ENCODE measurements at places on chromosomes 6 and 20.

GRCh38 chr6:20900389-20901160 is 366.3 kb downstream of the CDKAL1 start:
- DNase-seq, result no peak

DNA sequence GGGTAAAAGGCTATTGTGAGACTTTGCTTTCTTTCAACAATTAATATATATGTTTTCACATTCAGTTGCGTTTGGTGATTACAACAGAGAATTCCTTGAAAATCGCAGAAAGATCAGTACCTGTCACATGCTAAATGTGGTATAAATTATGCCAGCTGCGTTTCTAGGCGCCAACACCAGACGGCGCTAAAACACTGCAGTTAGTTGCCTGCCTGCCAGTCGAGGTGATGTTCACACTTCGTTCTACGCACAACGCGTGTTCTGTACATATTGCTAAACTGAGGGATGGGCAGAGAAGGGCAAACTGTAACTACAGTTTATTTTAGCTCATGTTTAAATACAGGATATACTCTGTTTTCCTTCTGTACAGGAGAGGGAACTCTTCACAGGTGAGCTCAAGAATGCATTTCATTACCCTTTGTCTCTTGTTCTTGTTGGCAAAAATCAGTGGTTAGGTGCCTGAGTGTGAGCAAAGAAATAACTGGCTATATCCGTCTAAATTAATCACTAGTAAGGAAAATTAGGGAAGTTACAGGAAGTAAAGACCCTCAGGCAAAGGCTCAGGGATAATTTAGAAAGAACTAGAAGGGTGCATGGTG is 100.1 kb upstream of the RGS17 start:
- no peak for DNase-seq

DNA sequence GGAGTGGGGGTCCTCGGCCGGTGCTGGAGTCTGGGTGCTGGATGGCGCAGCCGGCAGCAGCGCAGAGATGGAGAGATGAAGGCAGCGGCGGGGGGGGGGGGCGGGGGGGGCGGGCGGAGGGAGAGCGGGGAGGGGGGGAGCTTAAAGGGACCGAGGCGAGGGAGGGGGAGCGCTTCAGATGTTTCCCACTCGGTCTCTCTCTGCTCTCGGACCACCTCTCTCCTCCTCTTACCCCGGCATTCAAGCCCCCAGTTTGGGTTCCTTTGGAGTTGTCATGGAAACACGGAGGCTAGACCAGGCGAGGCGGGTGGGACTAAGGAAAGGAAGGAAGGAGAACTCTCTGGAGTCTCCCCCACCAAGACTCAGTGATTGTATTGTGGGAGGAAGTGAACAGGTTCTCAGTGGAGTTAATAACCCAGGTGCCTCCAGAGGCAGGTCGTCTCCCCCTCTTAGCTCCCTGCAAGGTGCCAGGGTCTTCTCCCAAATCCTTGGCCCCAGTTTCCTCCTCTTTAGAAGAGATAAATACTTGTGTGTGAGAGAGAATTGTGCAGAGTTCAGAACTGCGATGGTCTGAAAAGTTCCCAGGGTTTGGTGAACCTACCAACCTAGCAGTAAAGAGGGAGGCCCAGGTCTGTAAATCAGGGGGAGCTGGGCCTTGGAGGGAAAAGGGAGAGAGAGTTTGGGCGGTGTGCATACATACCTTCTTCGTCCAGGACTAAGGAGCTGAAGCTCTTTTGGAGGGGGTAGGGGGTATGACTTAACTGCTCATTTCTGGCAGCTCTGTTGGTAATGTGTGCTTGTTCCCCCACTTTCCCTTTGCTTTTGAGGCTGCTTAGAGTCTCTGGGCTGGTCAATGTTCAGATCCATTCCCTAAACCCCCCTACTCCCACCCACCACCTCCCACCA is at the start of gene PRRT1:
PRRT1 (minus strand) TSS at position 77 of the 906 bp plus-strand sequence. CDS start 112 bp downstream, outside the sequence.
- no peak for DNase-seq

GRCh38 chr20:45993197-45993951 is 15.3 kb upstream of the MMP9 start:
- no peak for DNase-seq

DNA sequence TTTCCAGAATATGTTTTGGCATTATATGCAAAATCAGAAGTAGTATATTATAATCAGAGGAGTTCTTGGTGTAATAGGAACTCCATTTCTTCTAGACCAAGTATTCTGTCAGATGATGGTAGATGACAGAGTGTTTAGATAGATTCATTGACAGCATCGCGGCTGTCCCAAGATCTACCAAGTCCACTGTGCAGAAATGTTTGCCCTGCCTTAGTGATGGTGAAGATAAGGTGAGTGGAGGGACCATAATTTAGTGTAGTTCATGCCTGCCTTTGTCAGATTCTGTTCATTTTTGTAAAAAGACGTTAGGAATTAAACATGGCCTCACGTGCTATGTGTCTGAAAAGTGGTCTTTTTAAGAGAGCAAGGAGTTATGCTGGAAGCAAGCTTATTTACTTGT is 270.1 kb downstream of the ARID1B start:
- DNase-seq, result no peak

DNA sequence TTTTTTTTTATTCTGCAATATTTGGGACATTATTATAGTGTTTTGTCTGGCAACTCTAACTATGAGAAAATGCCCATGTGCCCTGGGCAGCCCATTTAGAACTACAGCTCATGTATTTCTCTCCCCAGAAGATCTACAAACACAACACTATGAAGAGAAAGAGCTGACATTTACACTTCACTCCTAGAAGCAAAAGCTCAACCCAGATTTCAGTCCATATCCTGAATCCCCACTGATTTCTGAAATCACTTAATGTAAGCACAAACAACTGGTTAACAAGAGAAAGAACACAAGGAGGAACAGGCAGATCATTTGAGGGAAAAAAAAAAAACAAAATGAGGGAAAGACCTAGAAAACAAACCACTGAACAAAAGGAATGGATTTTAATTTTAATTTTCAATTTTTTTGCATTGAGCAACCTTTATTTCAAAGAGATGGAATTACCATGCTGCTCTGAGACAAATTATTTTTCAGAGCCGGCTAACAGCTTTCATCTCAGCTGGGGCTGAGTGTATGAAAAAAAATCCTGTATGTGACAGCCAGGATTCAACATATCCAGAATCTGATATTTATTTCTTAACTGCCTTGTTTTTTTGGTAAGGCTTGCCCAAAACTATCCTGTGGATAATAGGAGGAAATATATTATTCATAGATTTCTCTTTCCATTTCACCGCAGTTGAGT is 32.5 kb downstream of the KIAA0319 start:
- no peak for DNase-seq

DNA sequence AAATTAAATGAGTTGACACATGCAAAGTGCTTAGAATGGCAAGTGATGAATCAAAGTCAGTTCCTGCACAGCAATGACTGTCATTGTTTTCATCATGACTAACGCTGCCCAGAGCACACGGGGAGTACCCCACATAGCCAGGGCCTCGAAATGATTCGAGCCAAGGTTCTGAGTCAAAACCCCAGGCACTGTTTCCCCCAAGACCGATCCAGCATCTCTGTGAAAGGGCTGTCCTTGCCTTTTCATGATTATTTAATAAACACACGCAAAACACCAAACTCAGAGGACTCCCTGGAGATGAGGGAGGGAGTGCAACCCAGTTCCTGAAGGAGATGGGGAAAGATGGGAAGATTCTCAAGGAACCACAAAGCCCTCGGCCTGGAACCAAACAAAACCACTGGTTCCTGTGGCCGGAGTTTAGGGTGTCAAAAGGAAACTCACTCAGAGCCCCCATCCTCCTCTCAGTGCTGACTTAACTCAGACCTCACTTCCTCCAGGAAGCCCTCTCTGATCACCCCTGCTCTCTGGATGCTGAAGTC is 3.8 kb downstream of the PREX1 start:
- DNase-seq, result peak; percentile 42

GRCh38 chr6:10740061-10740460 is 7.5 kb upstream of the TMEM14B start:
- DNase-seq, result no peak

GRCh38 chr6:114366899-114367298 is 24.1 kb upstream of the HS3ST5 start:
- no peak for DNase-seq

DNA sequence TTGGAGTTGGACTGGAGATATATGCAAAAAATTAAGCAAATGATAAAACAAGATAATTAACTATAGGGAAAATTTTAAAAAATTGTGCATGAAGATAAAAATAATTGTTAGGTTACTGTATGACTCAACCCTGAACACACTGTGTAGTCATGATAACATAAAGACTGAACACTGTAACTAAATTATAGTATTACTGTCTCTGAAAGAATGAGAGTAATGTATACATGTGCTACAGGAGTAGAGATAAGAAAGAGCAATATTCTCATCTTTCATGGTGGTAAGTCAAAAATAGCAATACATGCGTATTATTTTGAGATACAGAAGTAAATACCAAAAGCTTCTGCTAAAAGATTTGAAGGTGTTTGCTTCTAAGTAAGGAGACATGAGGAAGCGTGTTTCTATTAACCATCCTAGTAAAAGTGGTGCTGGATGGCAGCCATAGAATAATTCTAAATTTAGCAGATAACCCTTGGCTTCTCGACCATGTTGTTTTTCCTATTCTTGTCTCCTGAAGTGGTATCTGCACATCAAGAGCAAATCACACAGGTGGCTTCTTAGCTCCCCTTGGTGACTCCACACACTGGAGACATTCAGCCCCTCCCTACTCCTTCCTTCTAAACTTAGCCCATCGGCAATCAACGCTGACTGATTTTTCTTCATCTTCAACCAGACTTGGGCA is 390.6 kb upstream of the PLCB4 start:
- DNase-seq, result no peak

- DNase-seq, result no peak
Observed at GRCh38 chr20:35199740-35200139, 26.8 kb upstream of the MMP24 start.

- no peak for DNase-seq
Observed at GRCh38 chr6:125114248-125114858, 39.2 kb upstream of the TPD52L1 start.

DNA sequence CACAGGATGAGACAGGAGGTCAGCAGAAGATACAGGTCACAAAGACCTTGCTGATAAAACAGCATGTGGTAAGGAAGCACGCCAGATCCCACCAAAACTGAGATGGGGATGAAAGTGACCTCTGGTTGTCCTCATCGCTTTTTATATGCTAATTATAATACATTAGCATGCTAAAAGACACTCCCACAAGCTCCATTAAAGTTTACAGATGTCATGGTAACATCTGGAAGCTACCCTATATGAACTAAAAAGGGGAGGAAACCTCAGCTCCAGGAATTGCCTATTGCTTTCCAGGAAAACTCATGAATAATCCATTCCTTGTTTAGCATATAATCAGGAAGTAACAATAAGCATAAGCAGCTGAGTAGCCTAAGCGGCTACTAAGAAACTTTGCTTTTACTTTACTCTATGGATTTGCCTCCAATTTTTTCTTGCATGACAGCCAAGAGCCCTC is 8.4 kb upstream of the RIN2 start:
- DNase-seq, result no peak

DNA sequence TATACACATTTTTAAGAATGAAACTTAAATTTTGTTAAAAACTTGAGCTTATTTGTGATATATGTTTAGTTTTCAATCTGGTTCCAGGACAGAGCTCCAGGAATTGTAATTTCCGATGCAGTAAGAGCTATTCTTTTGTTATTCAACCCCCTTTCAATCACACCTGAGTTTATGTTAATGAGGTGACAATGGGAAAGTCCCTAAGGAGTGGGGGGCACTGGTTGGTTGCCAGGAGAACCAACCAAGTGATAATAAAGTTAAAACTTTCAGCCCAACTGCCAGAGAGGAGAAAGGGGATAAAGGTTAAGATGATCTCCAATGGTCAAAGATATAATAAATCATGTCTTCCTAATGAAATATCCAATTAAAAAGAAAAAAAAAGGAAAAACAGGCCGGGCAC is 19.8 kb downstream of the MDN1 start:
- DNase-seq, result no peak

- no peak for DNase-seq
Observed at GRCh38 chr6:79028641-79029314, 49.3 kb downstream of the PHIP start.

DNA sequence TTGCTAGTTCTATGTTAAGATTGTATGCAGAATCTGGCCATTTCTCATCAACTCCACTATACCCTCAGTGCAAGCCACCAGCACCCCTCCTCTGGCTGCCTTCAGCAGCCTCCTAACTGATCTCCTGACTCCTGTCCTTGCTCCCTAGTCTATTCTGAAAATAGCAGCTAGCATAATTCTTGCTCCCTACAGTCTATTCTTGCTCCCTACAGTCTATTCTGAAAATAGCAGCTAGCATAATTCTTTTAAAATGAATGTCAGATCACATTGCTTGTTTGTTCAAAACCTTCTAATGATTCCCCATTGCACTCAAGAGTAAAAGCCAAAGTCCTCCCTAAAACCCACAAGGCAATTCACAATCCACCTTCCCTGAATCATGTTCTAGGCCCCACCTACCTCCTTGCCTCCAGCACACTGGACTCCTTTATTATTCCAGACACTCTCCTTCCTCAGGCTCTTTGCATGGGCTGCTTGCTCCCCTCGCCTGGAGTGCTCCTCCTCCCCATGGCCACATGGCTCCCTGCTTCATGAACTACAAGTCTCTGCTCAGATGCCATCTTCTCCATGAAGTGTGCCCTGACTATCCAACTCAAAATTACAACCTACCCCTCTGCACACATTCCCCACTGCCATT is 164.2 kb upstream of the TNFAIP3 start:
- DNase-seq, result no peak

- no peak for DNase-seq
Observed at GRCh38 chr6:167232356-167232755, 58.8 kb upstream of the UNC93A start.

DNA sequence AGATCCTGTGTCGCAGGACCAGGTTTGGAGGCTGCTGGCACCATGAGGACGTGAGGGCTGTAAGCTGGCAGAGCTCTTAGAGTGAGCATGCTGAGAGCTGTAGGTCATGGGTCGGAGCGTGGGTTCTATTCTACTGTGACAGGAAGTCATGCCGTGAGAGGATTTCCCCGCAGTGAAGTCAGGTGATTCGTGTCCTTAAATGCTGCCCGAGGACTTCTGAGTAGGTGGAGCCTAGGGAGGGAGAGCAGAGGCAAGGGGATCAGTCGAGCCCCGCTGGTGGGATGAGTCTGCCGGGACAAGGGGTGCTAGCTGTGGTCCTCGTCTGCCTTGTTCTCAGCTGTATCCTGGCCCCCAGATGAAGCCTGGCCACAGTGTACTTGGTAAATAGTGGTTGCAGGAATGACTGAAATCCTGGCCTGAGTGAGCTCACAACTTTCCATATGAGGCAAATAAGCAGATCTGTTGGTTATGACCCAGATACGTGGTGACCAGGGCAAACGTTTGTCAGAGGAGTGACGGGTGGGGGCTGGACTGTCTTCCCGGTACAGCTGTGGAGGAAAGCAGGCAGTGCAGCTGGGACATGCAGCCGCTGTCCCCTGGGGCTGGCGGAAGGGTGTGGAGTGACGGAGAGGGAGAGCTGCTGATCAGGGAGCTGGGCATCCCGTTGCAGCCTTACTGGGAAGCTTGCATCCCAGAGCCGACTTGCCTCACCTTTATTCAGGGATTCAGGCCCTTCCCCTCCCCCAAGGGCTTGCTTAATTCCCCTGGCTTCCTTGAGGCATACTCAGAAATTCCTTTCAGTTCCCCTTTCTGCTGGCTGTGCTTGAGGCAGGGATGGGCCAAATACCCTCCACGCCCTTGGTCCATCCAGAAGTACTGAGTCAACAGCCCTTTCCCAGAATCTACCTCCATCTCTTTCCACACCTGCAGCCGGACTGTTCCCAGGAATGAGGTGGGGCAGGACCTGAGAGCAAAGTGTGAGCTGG is 250.9 kb upstream of the RREB1 start:
- DNase-seq, result peak; percentile 61

GRCh38 chr20:54524849-54525248 is 49.5 kb downstream of the DOK5 start:
- DNase-seq, result no peak

GRCh38 chr20:21514553-21515251 is 838 bp upstream of the NKX2-2 start:
- DNase-seq, result no peak
